ENCODE measurements at places on chromosomes 11 and 22. TPM values are rescaled to one million over a fixed set of nuclear protein-coding genes. Genes with fewer than 3 reads are reported as not detected.
A peak's percentile ranks its signal among the peaks of the same experiment; 100 is the strongest.

SORL1 gene
- 519 TPM for total RNA-seq

SCGB1C1 gene
- 0.73 TPM for total RNA-seq

FOLR1 gene
- not detected for total RNA-seq

ACCS gene
- 31.9 TPM for total RNA-seq

HEPN1 gene
- not detected for total RNA-seq

MIF gene
- total RNA-seq = 182 TPM

POGLUT3 gene
- 10.8 TPM for total RNA-seq

P2RY2 gene
- total RNA-seq = 1.0 TPM

ARRB1 gene
- 174 TPM for total RNA-seq

PMM1 gene
- total RNA-seq = 20.4 TPM

CCDC15 gene
- 3.9 TPM for total RNA-seq

DNA sequence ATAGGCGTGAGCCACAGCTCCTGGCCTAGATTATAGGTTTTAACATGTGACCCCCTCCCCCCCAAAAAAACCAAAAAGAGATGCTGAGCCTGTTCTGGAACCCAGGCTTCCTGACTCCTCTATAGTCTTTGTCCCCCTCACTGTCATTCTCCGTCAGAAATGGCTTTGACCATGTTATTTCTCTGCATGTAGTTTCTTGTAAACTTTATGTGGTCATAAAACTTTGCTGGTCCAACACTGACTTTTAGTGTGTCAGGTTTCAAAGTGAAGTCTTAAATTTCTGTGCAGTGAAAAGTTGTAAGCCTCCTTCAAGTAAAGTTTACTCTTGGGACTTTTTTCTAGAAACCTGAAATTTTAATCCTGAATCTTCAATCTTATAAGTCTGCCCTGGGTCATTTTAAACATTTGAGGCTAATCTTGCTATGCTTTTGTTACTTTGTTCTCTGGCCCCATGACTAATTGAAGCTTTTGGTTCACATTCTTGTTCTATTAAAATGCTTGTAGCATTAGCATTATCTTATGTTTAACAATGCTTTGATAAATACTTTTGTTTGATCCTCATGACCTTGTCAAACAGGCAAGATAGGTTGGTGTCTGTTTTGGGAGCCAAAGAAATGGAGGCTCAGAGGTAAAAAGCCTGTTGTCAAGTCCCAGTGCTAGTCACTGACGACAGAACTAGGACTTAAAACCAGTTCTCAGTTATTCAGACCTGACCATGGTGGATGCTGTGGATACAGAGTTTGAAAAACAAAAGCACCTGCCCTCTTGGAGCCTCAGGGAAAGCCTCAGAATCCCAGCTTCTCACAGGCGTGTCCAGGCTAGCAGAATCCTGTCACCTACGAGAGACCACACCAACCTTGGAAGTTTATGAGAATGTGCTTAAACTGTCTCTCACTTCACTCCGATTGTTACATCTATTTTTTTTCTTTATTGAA, 87.7 kb upstream of the HORMAD2 start:
- no peaks in the 10 kb centered on the region for H3K27me3 ChIP-seq
- H3K27ac ChIP-seq = no peak overlapping the region
- no peak for DNase-seq
- H3K36me3 ChIP-seq = peaks cover 35% of the 10 kb centered on the region
- H3K4me3 ChIP-seq = no peak overlapping the region

DNA sequence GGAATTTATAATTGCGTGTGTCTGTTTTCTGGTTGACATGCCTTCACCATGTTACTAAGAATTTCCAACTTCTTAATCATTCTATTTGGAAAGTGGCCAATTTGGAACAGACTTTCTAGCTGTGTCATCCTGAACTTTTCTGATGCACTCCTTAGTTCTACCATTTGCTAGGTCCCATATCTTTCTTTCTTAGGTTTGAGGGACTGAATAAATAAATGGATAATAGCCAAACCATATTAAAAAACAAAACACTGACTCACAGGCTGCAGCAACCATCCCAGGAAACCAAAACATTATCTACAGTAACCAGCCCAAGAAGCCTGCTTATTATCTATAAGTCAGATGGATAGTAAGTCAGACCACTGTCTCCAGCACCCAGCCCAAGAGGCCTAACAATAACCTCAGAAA, 57.5 kb upstream of the PLET1 start:
- H3K27ac ChIP-seq = no peak overlapping the region
- no peaks in the 10 kb centered on the region for H3K36me3 ChIP-seq
- no peaks in the 10 kb centered on the region for H3K27me3 ChIP-seq
- no peak overlapping the region for H3K4me3 ChIP-seq
- no peak for DNase-seq
- H3K4me1 ChIP-seq = no peaks in the 10 kb centered on the region

DNA sequence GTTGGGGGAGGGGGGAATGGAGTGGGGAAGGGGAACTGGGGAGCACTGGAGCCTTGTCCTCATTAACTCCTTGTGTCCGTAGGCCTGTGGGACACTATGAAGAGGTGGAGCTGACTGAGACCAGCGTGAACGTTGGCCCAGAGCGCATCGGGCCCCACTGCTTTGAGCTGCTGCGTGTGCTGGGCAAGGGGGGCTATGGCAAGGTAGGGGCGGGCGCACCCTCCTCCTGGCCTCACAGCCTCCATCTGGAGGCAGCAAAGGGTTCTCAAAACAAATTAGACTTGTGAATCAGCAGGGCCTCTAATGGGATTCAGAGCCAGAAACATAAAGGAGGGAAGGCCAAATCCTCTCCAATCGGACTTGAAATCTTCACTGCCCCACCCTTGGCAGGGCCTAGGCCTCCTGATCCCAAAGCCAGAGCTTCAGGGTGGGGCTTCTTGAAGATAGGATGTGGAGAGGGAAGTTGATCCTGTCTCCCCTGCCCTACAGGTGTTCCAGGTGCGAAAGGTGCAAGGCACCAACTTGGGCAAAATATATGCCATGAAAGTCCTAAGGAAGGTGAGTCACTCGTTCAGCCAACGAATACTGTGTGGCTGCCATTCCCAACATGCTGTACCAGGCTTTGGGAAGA, 859 bp downstream of the RPS6KB2 start:
- H3K27ac ChIP-seq = peak overlapping the region; percentile 83
- DNase-seq = no peak
- peaks cover 55% of the 10 kb centered on the region for H3K4me1 ChIP-seq
- peaks cover 18% of the 10 kb centered on the region for H3K36me3 ChIP-seq
- peak overlapping the region; percentile 74 for H3K4me3 ChIP-seq

DNA sequence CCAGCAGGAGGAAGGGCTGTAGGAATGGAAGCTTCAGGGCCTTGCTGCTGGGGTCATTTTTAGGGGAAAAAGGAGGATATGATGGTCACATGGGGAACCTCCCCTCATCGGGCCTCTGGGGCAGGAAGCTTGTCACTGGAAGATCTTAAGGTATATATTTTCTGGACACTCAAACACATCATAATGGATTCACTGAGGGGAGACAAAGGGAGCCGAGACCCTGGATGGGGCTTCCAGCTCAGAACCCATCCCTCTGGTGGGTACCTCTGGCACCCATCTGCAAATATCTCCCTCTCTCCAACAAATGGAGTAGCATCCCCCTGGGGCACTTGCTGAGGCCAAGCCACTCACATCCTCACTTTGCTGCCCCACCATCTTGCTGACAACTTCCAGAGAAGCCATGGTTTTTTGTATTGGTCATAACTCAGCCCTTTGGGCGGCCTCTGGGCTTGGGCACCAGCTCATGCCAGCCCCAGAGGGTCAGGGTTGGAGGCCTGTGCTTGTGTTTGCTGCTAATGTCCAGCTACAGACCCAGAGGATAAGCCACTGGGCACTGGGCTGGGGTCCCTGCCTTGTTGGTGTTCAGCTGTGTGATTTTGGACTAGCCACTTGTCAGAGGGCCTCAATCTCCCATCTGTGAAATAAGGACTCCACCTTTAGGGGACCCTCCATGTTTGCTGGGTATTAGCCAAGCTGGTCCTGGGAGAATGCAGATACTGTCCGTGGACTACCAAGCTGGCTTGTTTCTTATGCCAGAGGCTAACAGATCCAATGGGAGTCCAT, 14.1 kb downstream of the IL10RA start:
- H3K4me1 ChIP-seq = peaks cover 89% of the 10 kb centered on the region
- H3K36me3 ChIP-seq = peaks cover 63% of the 10 kb centered on the region
- peak; percentile 14 for DNase-seq
- H3K27me3 ChIP-seq = no peaks in the 10 kb centered on the region
- no peak overlapping the region for H3K4me3 ChIP-seq

DNA sequence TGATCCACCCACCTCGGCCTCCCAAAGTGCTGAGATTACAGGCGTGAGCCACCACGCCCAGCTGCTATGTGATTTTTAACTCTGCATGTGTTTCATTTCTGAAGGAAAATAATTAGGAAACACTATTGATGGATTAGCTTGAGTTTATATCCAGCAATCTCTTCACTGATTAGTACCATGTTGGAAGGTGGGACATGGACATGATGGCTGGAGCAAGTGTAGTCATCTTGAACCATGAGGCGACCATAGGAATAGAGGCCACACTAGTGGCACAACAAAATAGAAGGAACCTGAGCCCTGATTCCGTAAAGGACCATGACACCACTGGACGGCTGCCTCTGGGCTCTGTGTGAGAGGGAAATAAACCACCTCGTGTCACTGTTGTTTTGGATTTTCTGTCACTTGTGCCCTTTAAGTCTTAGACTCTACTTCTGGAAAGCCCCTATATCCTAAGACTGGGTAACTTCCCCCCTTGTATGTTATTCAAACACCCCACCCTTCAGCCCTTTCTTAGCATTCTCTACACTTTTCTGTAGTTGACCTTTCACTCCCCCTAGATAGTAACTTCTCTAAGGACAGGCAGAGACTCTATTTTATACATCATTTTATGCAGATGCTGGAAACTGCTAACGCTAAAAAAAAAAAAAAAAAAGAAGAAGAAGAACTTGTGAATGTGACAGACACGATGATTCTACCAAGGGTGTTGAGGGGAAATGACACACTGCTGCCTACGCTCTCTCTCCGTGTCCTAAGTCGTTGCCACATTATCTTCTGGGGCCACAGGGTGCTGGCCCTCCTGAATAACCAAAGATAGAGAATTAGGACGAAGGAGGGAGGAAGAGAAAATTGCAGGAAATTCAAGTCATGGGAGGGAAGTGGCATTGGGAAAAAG, 2.7 kb upstream of the VPS37C start:
- peak; percentile 42 for DNase-seq
- no peaks in the 10 kb centered on the region for H3K27me3 ChIP-seq
- H3K4me1 ChIP-seq = peaks cover 29% of the 10 kb centered on the region
- peak overlapping the region; percentile 66 for H3K27ac ChIP-seq

DNA sequence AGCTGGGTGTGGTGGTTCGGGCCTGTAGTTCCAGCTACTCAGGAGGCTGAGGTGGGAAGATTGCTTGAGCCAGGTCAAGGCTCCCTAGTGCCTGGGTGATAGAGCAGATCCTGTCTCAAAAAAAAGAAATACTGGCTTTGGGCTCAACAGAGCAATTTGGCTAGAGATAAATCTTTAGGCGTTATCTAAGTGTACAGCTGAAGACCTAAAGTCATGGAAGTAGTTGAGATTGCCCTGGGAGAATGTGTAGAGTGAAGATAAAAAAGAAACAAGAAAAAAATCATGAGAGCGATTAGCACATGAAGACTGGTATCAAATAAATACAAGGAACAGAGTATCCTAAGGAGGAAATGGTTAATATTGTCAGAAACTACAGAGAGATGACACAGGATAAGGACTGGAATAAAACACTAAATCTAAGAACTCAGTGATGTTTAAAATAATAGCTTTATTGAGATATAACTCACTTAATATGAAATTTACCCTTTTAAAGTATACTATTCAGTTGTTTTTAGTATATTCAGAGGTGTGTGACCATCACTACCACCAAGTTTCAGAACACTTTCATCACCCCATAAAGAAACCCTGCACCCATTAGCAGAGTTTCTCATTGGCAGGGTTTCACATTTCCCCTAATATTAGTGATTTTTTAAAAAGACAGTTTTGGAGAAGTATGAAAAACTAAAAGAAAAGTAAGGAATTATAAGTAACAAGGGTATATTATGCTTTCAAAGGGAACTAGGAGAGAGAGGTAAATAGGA, 20.7 kb downstream of the PIK3C2A start:
- no peak for DNase-seq
- no peaks in the 10 kb centered on the region for H3K27me3 ChIP-seq
- H3K4me3 ChIP-seq = no peak overlapping the region
- no peak overlapping the region for H3K27ac ChIP-seq

GRCh38 chr22:41848468-41848867, 15.6 kb downstream of the SREBF2 start:
- H3K27ac ChIP-seq = no peak overlapping the region
- peak; percentile 35 for DNase-seq
- peaks cover 15% of the 10 kb centered on the region for H3K4me1 ChIP-seq
- H3K4me3 ChIP-seq = no peak overlapping the region
- no peaks in the 10 kb centered on the region for H3K27me3 ChIP-seq
- H3K36me3 ChIP-seq = no peaks in the 10 kb centered on the region

DNA sequence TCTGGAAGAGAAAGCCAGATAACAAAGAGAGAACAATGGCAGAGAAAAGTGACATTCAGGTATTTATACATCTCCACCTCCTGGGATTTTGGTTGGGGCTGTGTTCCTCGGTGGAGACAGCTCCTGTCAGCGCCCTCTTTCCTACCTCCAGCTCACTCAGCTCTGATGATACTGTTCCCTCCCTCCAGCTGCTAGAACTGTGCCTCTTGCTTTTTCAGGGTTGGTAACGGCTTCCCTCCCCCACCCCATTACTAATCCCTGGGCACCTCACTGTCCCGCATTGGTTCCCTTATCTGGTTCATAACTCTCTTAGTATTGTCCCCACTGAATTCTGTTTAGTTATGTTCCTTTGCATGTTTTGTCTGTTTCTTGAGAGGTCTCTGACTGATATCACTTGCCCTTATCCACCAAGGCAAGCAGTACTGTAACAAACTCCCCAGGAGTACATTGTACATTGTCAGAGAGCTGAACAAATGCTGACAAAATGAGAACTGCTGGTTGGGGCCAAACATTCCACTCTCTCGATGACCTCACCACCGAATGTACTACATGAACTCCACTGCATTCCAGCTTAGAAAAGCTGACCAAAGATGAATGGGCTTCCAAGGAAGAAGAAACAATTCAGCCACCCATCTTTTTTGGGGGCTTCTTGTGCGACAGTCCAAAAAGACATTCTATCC, 5.7 kb upstream of the FBXO3 start:
- no peak overlapping the region for H3K27ac ChIP-seq
- no peak for DNase-seq
- H3K4me1 ChIP-seq = peaks cover 12% of the 10 kb centered on the region
- H3K27me3 ChIP-seq = peaks cover 3% of the 10 kb centered on the region
- no peak overlapping the region for H3K4me3 ChIP-seq

GRCh38 chr22:21818487-21819182, 48.8 kb downstream of the MAPK1 start:
- no peaks in the 10 kb centered on the region for H3K27me3 ChIP-seq
- H3K36me3 ChIP-seq = no peaks in the 10 kb centered on the region
- no peak for DNase-seq
- H3K4me3 ChIP-seq = no peak overlapping the region
